ENCODE measurements at places on chromosomes 3 and 15.

DNA sequence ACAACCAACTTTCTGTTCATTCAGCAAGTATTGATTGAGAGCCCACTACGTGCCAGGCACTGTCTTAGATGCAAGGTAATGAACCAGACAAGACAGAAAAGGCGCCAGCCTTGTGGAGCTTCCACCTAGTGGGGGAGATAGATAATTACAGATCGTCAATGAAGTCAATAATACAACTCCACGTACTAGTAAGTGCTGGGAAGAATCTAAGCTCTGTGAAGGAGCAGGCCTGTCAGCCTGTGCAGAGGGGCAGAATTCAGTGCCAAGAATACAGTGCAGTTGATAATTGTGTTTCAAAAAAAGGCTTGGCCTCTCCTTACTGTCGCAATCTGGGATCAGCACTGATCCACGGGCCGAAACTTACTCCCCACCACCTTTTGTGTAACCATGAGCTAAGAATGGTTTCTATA lies 186.3 kb downstream of the FEZF2 start:
- peak; percentile 28 for DNase-seq

- no peak for DNase-seq
Observed at GRCh38 chr3:186319945-186320344, 42.1 kb downstream of the DGKG start.

DNA sequence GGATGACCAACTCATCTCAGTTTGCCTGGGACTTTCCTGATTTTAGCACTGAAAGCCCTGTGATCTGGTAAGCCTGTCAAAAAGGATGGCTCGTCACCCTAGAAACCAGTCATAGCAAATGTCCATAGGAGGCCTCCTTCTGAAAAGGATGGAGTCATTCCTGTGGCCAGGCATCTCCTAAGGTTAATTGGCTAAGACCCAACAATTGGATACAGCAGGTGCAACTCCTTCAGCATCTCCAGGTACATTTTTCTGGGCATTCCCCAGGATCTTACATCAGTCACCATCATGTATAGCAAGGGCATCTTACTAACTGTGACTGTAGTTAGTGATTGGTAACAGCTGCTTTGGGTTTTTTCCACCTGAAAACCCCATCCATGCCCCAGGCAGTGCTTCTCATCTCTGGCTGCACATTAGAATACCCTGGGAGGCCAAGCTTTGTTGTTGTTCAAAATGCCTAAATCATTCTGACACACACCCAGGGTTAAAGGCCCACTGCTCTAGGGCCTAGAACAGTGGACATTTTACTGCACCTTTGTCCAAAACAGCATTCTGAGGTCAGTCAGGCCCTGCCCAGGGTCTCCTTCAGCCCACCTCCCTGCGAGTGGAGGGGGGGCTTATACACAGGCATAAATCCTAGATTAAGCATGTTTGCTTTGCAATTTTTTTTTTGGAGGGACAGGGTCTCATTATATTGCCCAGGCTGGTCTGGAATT lies 28.3 kb upstream of the GALNT15 start:
- DNase-seq: no peak

DNA sequence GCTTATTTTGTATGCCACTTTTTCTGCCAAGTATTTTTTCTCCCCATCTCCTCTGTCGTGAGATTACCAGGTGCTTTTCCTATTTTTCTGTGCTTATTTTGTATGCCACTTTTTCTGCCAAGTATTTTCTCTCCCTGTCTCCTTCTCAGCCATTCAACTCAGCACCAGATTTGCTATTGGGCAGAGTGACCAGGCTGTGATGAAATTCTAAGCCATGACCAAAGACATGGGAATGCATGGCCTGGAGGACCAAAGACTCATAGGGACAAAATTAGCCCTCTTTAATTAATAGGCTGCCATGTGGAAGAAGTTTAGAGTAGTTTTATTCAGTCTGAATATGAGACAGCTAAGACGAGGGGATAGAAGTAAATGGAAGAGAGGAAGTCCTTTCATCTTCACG lies 257.4 kb downstream of the SQOR start:
- DNase-seq: no peak

- no peak for DNase-seq
Observed at GRCh38 chr3:159910991-159911663, 77.5 kb upstream of the IL12A start.

- peak; percentile 37 for DNase-seq
Observed at GRCh38 chr3:125386811-125387210, 11.7 kb upstream of the ZNF148 start.

GRCh38 chr3:123246866-123247265 lies 45.1 kb downstream of the SEC22A start:
- no peak for DNase-seq

DNA sequence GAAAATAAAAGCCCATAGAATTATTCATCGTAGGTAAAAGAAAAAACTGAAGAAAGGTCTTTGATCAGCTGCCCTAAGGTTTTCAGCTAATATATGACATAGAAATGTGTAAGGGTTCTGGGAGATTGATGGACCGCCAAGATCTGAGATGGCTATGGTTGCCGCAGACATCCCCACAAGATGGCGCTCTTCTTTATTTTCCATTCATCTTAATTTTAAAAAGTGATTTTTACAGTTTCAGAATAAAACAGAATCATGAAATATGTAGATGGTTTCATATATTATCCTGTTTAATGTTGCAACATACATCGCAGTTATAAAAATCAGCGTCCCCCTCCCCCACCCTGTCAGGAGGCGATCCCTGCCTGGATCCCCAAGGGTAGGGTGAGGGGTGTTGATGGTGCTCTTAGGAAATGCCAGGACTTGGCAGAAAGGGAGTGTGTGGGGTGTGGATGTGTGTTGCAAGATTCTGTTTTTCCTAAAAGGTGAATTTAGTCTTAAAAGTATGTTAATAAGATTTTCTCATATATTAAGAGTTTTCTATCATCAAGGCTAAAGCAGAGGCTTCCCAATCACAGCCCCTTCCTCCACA lies 68.8 kb downstream of the ANXA2 start:
- peak; percentile 40 for DNase-seq

DNA sequence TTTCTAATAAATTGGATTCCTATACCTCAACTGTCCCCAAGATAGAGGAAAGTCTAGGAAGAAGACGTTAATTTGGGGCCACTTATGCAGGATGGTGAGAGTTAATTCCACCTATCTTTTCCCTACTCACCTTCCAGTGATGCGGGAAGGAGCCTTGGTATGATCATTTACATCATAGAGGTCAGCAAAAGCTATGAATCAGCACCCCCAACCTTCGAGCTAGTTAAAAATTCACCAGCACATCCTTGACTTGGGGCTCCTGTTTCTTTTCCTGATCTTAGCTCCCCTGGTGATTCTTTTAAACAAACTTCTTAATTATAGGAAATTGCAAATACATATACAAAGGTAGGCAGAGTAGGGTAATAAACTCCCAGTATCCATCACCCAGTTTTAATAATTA lies 366.6 kb downstream of the SOX2 start:
- no peak for DNase-seq

- DNase-seq: no peak
Observed at GRCh38 chr15:80739919-80740318, 39.3 kb upstream of the CEMIP start.

DNA sequence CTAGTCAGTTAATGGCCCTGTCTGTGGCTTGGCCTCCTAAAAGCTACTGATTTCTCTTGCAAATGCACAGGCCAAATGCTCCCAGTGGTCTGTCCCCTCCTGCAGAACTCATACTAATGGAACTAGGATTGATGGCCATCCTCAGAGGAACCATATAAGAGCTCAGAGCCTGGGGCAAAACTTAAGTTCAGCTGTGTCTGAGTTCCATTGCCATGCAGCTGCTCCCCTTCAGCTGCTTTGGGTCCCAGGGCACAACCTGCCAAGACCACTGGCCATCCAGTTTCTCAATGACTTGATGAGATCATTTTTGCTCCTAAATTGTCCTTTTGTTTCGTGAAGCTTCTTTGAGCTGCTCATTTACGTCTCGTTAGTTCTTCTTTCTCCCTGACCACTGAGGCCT lies 529.5 kb upstream of the TBL1XR1 start:
- DNase-seq: no peak

GRCh38 chr3:136954251-136954650 lies 3.5 kb upstream of the IL20RB start:
- DNase-seq: no peak

- DNase-seq: no peak
Observed at GRCh38 chr3:45564172-45564571, 30.4 kb upstream of the LIMD1 start.

DNA sequence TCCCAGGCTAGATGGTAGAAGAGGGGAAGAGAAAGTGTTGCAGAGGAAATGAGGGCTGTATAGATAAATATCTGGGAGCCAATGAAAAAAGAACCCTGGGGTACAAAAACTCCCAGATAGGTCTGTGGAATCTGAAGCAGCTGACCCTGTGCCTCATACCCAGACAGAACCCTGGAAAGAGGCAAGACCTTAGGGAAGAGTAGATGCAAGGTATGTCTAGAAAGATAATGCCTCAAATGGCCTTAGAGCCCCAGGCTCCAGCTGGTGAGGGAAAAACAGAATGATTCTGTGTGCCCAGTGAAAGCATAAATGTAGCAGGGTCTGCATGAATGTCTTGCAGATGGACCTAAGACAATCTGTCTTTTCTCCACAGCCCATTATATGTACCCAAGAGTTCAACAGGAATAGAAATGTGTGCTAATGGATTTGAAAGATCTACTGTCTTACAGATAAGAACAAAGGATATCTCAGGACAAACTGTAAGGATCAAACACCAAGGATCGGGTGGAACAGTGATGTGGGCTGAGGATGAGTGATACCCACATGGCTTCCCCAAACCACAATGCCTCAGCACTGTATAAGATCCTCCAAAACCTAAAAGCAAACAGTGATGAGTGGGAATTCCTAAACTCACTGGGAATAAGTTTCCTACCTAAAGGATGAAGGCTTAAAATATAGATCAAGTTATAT lies 58.8 kb downstream of the NCEH1 start:
- DNase-seq: no peak

- peak; percentile 9 for DNase-seq
Observed at GRCh38 chr3:151499168-151499567, 38.3 kb upstream of the IGSF10 start.

DNA sequence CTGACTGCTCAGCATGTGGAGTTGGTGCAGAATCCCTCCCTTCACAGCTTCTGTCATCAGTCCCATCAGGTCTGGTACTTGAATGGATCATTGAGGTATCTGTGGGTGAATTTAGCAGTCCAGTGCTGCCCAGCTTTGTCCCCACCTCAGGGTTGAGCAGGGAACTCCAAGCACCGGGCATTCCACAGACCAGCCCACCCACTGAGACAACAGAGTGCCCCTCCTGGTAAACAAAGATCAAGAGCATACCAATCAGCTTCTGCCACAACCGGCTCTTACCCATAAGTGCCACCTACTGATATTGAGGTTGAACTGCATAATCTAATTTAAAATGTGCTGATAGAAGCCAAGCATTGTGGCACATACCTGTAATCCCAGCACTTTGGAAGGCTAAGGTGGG lies 57.1 kb upstream of the FXR1 start:
- no peak for DNase-seq

- no peak for DNase-seq
Observed at GRCh38 chr3:18681818-18682345, 256.7 kb upstream of the SATB1 start.

- DNase-seq: no peak
Observed at GRCh38 chr15:60563066-60563465, 84.1 kb upstream of the ICE2 start.

GRCh38 chr3:2311022-2311421 lies 212.4 kb downstream of the CNTN4 start:
- DNase-seq: no peak

- no peak for DNase-seq
Observed at GRCh38 chr15:84775867-84776449, 27.6 kb downstream of the ZNF592 start.

GRCh38 chr3:8712045-8712907 lies 21.3 kb upstream of the CAV3 start:
- DNase-seq: peak; percentile 43

DNA sequence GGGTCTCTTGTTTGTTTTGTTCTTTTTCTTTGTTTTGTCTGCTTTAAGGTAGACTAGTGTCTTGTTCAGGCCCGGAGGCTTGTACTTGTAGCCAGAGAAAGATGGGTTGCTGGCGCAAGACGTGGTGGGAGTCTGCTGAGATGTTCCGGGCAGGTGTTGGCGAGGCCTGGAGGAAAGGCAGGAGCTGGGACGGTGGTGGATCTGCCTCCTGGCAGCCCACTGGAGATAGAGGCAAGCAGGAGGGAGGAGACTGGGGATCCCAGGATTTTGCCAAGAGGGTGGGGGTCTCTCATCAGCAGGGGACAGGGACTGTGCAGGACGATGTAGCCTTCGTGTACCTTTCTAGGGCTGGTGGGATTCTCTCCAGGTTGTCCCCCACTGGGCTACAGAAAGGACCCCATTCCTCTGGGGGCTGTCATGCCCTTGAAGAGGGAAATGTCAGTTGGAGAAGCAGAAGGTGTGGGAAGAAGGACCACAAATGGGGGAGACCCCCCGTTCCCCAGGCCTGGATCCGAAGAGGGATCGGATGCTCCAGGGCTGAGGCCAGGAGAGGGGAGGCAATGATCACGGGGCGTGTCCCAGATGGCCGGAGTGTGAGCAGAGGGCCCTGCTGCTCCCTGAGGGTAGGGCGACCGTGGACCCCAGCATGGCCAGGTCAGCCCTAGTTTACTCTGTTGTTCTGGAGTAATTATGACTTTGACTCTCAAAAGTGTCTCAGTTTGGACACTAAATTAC lies 7.0 kb downstream of the CHAC1 start:
- no peak for DNase-seq

DNA sequence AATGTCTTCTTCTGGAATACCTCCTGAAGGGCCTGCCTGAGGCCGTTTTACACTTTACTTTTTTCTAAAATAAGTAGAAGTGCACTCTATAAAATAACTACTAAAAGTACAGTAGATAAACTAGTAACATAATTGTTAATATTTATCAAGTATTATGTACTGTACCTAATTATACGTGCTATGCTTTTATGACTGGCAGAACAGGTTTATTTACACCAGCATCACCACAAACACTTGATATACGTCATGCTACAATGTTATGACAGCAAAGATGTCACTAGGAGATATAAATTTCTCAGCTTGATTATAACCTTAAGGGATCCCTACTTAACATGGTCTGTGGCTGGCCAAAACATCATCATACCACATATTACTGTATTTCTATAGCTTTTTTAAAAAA lies 29.4 kb downstream of the DLG1 start:
- DNase-seq: no peak

Measured in fibroblast of the conjunctiva (primary cell).